ENCODE measurements at places on chromosomes 16 and 17.
A peak's percentile ranks its signal among the peaks of the same experiment; 100 is the strongest.

- DNase-seq, result no peak
Observed at GRCh38 chr16:19284207-19284606, 1.3 kb upstream of the CLEC19A start.

- no peak for DNase-seq
Observed at GRCh38 chr16:3095869-3096268, 3.2 kb downstream of the ZSCAN10 start.

DNA sequence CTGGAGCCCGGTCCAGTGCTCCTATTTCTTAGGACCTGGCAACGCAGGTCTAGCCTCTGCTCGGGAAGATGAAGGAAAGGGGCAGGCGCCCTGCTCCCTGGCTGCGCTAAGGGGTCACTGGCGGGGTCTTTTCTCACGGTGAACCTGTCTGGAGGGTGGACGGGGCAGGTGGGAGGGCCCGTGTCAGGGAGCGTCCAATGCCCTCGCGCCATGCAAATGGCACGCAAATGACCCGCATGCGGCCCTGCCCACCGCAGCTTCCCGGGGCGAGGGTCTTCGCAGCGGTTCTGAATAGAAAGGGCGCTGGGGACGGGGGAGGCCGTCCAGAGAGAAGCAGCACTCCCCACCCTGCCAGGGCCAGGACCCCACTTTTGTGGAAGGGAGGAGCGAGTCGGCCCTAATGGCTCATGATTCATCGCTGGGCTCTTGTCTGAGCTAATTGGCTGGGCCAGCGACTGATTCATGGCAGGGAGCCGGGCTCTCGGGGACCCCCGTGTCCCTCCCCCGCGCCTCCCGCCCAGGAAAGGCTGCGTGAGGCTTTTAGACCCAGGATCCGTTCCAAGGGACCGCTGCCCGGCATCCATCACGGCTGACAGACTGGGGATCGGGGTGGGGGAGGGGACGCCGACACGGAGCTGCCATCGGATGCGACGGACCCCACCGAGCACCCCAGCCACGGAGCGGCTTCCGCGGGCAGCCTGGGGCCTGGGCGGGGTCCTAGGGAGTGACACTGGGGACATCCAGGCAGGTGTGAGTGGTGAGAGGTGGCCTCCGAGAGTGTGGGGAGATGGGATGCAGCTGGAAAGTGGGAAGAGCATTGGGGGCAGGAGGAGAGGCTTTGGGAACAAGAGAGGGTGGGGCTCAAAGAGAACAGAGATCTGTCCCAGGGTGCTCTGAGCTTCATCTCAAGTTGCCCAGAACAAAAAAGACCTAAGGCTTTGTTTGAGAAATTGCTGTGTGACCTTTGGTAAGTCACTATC is 25.0 kb upstream of the NGFR start:
- DNase-seq, result peak; percentile 38

- no peak for DNase-seq
Observed at GRCh38 chr17:647324-648197, 67.1 kb downstream of the VPS53 start.

DNA sequence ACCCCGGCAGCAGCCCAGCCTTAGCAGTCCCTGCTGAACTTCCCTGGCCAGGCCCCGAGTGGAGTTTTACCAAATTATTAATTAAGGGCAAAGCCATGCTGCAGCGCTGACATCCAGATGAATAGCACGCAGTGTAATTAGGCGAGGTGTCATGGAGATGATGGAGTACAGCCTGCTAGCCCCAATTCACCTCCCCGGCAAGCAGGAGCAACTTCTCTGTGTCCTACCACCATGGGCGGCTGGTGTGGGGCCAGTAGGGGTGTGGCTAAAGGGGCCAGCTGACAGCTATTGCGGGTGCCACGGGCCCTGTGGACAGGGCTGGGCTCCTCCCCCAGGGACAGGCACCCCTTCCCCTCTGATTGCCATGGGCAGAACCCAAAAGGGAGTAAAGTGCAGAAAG is 24.5 kb downstream of the ENDOV start:
- no peak for DNase-seq

All from right renal pelvis (tissue), 4 donors.